ENCODE measurements at places on chromosomes 12 and 14.

DNA sequence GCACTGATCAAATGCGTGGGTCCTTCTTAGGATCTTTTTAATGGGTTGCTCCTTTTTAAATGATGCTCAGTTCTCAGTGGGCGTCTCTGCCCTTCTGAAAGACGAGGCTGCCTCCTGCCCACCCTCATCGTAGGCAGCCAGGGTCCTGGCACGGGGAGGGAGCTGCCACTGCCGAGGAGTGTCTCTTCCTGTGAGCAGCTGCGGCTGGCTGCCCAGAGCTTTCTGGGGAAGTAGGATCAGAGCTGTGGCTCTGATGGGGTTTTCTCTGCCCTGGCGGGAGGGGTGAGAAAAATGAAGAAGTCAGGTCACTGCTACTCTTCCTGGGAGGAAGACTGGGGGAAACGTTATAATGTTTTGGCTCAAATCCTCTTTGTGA lies 31.1 kb upstream of the BEGAIN start:
- no peak for DNase-seq

DNA sequence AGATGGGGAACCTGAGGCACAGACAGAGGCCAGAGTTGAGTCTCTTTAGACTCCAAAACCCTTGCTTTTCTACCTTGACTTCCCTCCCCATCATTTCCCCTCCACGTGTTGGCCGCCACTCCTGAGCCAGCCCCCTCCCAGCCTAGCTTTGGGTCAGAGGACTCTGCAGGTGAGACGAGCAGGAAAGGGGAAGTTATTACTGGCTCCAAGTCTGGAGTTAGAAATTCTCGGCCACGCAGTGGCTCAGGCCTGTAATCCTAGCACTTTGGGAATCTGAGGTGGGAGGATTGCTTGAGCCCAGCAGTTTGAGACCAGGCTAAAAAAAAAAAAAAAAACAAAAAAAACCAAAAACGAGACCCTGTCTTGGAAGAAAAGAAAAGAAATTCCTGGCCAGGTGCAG lies 8.8 kb downstream of the VSX2 start:
- DNase-seq, result no peak

DNA sequence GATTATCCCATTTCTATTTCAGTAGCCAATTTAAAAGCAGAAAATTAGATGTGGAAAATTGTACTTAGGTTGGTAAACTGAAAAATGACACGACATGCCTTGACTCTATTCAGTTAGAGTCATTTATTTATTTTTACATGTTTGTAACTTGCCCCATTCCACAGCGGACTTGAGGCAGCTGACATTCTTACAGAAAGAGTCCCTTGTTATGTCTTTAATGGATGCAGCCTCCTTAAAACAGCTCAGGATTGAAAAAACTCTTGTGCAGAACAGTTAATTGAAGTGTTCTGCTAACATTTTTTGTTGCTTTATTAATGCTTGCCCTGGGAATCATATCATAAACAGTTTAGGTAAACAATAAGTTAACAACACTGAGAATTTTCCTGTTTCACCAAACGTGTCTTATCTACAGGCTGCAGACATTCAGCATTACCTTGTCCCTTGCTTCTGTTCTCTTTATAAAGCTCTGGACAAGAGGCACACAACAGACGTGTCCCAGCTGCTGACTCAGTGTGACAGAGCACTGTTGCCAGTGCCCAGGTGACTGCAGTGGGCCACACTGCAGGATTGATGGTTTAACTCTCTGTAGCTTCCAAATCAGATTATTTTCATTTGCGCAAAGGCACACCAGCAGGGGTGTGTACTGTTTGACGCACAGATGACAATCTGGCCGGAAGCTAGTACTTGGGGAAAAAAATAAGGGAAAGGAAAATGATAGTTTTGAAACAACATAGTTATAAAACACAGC lies 101.6 kb downstream of the PELI2 start:
- DNase-seq, result peak; percentile 52

- no peak for DNase-seq
Observed at GRCh38 chr12:57250956-57251355, at the start of gene STAC3. Gene STAC3 (minus strand): TSS chr12:57251187. CDS start chr12:57249636, 1,551 bp downstream.

DNA sequence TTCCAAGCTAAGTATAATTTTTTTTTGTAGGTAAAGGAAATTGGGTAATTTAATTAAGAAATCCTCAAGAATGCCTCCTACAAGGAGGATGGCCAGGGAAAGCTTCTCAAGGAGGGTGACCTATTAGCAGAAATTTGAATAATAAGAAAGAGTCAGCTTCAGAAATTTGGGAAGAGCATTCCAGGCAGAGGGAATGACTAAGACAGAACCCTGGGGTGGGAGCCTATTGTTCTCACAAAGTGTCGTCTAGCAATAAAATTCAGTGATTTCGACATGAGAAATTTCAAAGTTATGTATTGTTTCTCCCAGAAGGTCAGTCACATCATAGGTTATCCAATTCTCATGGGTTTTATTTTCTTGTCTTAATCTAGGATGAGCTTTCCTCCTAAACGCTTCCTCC lies 1168.4 kb downstream of the AACS start:
- no peak for DNase-seq

GRCh38 chr14:60655119-60655897 lies 6.0 kb upstream of the SIX1 start:
- DNase-seq, result no peak

GRCh38 chr14:22047115-22047514 lies 373.5 kb upstream of the OR4E1 start:
- DNase-seq, result no peak

GRCh38 chr14:105908481-105908911 lies 382.1 kb downstream of the TMEM121 start:
- DNase-seq, result no peak

DNA sequence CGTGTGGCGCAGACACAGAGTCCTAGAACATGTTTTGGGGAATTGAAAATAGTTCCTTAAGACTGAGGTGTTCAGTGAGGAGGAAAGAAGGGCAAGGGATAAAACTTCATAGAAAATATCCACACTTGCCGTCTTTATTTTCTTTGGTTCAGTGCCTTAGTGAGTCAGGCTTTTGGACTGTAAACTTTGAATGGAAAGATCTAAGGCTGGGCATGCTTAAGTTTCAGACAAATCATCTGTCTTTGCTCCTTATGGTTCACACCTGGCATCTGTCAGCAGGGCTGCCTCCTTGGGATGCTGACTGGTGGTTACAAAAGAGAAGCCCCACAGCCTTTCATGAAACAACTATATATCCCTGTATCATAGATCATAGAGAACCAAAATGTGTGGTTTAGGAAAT lies 136.3 kb upstream of the PRICKLE1 start:
- DNase-seq, result no peak
